ENCODE measurements at places on chromosomes 7 and 10.

DNA sequence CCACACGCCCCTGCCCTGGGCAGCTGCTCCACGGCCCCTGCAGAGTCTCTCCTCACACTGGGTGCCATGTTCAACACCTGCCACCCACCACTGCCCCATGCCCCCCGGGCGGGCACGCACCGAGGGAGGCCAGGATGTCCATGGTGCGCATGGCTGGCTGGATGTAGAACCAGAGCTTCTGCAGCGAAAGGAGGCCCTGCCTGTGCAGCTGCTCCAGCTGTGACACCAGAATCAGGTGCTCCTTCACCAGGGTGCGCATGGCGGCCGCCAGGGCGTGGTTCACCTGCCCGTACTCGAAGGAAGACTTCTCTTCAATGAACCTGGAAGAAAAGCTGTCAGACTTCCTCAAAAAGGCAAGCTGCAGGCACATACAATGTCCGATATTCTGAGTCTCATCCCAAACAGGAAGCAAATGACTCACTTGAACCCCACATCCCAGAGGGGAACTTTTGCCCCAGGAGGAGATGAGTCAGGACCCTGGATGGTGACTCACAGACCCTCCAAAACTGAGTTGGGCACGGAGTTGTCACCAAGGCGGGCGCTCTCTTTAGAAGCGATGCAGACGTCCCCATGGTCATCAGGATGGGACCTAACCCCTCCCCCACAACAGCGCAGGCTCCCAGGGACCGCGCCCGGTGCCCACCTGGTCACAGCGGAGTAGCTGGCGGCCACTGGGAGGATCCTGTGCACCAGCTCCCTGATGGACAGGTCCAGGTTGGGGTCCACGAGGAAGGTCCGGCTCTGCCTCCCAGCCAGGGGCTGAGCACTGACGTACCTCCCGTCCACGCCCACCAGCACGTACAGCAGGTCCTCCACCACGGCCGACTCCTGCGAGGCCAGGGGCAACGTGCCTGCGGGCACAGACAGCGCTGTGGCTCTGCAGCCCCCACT, 15.5 kb downstream of the TUBGCP2 start:
- DNase-seq = no peak

DNA sequence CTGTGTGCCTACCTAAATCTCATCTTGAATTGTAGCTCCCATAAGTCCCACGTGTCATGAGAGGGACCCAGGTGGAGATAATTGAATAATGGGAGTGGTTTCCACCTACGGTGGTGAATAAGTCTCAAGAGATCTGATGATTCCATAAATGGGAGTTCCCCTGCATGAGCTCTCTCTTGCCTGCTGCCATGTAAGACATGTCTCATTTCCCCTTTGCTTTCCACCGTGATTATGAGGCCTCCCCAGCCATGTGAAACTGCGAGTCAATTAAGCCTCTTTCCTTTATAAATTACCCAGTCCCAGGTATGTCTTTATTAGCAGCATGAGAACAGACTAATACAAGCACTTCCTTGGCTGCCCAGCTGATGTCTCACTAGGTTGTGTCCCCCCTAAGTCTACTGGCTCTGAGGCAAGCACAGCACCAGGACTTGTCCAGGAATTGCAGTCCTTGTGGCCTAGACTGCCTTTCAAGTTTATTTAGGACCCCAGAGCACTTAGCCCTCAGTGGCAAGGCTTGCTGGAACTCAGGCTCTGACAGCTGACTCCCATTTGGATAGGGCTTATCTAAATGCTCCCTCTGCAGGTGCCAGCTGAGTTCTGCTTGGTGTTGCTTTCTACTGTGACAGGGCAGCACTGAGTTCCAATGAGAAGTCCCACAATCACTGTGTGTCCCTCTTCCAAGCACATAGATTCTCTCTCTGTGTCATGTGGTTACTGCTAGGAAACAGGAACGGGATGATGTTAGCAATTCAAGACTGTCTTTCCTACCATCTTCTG, 59.0 kb upstream of the TAS2R16 start:
- no peak for DNase-seq

GRCh38 chr7:105268511-105269392, 120.0 kb downstream of the SRPK2 start:
- DNase-seq = peak; percentile 7

DNA sequence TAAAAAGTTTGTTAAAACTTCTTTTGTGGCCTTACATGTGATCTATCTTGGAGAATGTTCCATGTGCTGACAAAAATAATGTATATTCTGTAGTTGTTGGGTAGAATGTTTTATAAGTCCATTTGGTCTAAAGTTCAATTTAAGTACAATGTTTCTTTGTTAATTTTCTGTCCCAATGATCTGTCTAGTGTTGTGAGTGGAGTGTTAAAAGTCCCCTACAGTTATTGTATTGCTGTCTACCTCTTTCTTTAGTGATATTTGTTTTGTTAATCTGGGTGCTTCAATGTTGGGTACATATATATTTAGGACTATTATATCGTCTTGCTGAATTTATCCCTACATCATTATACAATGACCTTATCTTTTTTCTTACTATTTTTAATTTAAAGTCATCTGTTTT, 6.9 kb downstream of the TMEM140 start:
- DNase-seq = no peak

- no peak for DNase-seq
Measured at GRCh38 chr10:87794285-87794684, 23.7 kb downstream of the ATAD1 start.

GRCh38 chr10:30141423-30141822, 82.0 kb upstream of the JCAD start:
- no peak for DNase-seq

GRCh38 chr7:39458061-39458745, 108.0 kb upstream of the YAE1 start:
- no peak for DNase-seq

- DNase-seq = no peak
Measured at GRCh38 chr7:45149606-45150005, 8.0 kb upstream of the RAMP3 start.

DNA sequence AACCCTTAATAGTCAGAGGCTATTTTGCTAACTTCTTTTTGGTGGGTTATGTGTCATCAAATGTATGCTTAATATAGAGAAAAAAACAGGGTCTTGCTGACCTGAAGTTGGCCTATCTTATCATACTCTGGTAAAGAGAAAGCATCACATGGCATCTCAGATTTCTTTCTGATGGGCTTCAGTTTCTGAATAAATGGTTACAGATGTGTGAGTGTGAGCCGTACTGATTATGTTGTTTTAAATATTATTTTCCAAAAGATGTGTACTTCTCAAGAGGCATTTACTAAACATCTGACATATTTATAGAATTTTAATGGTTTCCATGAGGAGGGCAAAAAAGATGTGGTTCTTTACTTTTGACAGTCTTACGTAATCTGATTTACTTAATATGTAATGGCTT, 28.4 kb downstream of the BBS9 start:
- no peak for DNase-seq

GRCh38 chr10:86294346-86295265, 72.0 kb downstream of the GRID1 start:
- no peak for DNase-seq

- no peak for DNase-seq
Measured at GRCh38 chr10:8726084-8726778, 671.7 kb downstream of the GATA3 start.

DNA sequence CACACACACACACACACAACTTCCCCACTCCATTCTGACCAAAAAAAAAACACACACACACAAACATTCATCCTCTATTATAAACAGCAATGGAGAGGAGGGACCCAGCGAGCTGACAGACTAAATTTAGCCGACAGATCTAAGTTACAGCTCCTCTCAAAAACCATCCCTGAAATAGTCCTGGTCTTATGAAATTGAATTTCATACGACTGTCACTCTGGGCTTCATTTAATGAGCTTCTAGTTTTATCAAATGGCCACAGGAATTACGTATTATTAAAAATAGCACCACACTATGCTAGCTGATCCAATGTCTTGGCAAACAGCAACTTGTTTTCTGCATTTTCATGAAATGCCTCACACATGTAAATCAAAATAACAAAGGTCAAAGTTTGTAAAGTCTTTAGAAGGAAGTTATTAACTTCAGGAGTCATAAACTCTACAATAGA, 131.3 kb upstream of the ASAH2 start:
- no peak for DNase-seq

DNA sequence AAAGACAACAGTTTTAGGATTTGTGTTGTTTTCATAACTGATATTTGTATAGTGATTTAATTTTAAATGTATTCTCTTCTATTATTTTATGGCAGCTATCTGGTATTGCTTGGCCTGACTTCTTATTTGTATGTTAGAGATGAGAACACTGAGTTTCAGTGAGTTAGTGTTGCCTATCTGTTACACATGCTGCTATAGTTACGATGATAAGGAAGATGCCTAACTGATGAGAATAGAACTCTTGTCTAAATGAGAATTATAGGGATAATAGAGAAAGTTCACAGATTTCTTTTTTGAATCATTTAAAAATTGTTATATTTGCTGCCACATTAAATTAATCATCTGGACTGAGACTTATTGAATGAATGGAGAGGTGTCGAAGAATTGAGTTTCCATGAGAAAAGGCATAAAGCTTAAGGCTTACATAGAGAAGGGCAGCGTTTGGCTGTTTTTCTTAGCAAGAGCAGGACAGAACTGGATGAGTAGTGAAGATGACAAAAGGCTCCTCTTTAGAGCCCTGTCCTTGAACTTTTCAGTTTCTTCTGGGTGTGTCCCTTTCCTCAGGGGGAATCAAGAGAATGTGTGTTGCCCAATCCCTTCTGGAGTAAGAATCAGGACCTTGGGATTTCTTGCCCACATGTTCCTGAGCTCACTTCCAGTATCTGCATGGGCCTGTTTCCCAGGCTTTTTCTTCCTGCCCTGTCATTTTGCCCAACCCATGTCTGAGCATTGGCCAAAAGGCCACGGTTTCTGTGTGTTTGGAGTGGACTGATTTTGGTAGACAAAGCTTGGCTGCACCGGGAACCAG, 195.6 kb upstream of the CSTF2T start:
- DNase-seq = no peak

GRCh38 chr10:71970331-71970730, 6.1 kb downstream of the CHST3 start:
- DNase-seq = no peak

- peak; percentile 45 for DNase-seq
Measured at GRCh38 chr7:99036546-99037111, 107.3 kb downstream of the SMURF1 start.

- no peak for DNase-seq
Measured at GRCh38 chr7:130345136-130345535, 520 bp downstream of the CPA5 start.

- DNase-seq = no peak
Measured at GRCh38 chr10:19931894-19932590, 115.8 kb downstream of the PLXDC2 start.

DNA sequence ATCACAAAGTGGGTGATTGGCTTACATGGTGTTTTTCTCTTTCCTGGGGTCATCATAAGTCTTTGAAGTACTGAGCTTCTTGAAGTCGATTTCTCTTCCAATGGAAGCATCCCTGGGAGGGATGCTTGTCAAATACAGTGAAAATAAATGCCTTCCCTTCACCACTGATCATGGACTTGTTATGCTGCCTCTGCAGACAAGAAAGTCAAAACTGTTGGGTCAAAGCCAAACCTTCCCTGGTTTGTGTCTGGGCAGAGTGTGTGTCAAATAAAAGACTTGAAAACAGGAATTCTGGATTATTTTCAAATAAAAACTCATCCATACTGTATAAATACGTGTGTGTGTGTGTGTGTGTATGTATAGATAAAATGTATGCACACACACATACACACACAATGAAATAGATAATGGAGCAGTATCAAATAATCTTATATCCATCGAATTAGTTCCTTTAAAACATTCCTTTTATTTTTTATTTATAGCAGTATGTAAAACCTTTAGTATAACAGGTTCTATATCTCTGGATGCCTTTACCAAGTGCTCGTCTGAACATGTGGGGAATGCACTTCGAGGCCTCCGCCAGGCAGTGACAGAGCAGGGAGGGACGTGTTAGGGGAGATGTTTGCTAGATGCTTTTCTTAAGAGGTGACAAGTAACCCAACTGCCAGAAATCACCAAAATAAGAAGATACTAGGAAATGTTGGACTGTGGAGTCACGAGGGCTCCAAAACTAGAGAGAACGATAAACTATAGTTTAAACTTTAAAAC, 27.2 kb upstream of the WNT16 start:
- no peak for DNase-seq

DNA sequence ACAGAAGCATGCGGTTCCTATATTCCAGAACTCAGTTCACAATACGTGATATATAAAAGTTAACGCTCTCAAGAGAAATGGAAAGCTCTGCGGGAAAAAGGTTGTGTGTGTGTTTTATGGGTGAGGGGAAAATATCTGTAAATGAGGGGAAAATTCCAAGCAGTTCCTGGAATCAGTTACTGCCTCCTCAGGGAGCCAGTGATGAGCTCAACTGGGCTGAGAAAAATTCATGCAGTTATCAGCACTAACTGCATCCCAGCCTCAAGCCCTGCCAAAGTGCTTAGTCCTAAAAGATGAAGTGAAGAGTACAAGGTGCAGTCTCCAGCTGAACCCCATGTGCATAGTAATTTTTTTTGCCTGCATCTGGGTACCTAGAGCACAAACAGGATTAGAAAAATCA, 191.9 kb downstream of the CDK14 start:
- no peak for DNase-seq

GRCh38 chr7:129434675-129435318, 565 bp downstream of the STRIP2 start:
- no peak for DNase-seq

DNA sequence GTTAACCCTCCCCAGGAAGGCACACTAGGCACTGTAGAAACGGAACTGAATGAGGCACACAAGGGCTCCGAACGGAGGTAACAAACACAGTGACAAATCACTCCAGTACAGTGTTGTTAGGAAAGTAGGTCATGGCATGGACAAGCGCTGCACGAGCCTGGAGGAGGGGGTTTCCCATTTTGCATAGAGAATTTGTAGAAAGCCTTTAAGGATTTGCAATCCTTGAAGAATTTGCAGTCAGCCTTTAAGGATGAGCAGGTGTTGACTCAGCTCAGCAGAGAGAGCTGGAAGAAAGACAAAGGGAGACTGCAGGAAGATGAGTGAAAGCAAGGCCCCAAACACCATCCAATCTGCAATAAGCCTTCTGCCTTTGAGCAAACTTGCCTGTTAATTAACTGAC, 51.1 kb upstream of the PPP1R3C start:
- DNase-seq = no peak

GRCh38 chr7:18995270-18995671, 122.2 kb downstream of the TWIST1 start:
- DNase-seq = no peak

- DNase-seq = no peak
Measured at GRCh38 chr7:18116661-18117060, 89.0 kb upstream of the PRPS1L1 start.

GRCh38 chr7:93044147-93044810, 73.5 kb downstream of the SAMD9 start:
- no peak for DNase-seq

- no peak for DNase-seq
Measured at GRCh38 chr7:4013793-4014192, 668.3 kb upstream of the FOXK1 start.

Measured in C1 segment of cervical spinal cord (tissue), 14 donors.